ENCODE measurements at places on chromosomes 6 and 20. TPM values are rescaled to one million over a fixed set of nuclear protein-coding genes. Genes with fewer than 3 reads are reported as not detected.
A peak's percentile ranks its signal among the peaks of the same experiment; 100 is the strongest.

TPBG gene
- 46.7 TPM for total RNA-seq

MCHR2 gene
- total RNA-seq = not detected

CCN6 gene
- total RNA-seq = 0.11 TPM

REM1 gene
- not detected for total RNA-seq

NKAIN4 gene
- total RNA-seq = 0.20 TPM

DYNLRB1 gene
- total RNA-seq = 188 TPM

ESR1 gene
- total RNA-seq = 1.3 TPM

GSTA3 gene
- total RNA-seq = not detected

TMEM217 gene
- total RNA-seq = 0.63 TPM

ZNF334 gene
- total RNA-seq = 3.7 TPM

GRCh38 chr6:105488516-105489215 lies 85.8 kb upstream of the PREP start:
- no peak for DNase-seq

DNA sequence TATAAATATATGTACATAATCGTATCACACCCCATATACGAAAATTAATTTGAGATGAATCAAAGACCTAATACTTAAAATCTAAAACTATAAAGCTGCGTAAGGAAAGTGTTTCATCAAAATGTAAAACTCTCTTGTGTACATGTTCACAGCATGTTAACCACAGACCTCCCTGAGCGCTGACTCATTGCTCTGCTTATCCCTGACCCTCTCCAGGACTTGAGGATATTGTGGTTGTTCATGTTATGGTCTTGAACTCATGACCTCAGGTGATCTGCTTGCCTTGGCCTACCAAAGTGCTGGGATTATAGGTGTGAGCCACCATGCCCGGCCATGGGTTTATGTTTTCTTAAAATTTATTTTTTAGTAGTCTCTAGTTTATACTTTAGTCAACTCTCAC lies 14.2 kb downstream of the FAM83B start:
- peak; percentile 66 for DNase-seq

- DNase-seq = no peak
Observed at GRCh38 chr6:9647599-9647998, 767.3 kb downstream of the TFAP2A start.

DNA sequence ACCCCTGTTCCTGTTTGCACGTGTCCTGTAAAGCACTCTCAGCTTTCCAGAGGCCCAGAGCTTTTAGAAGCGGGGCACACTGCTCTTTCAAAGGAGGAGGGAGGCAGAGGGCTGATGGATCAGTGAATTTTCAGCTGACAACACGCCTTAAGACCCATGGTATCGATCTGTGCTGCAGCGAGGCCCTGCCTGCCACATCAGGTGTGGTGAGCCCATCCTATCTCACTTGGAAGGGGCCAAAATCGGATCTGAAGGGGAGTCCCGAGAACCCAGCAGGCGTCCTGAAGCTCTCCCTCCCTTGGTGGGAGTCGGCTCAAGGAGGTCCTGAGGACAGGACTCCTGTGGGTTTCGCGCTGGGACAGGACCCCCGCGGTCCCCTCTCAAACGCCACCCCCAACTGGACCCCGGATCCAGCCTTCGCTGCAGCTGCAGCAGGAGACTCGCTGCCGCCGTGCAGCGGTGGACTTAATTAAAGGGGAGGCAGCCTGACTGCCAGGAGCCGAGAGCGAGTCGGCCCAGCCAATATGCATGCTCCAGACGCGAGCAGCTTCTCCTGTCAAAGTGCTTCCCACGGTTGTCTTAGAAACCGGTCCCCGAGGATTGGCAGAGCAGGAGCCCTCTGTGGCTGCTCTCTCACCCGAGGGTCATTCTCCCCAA lies 580.0 kb upstream of the ZNF337 start:
- no peak for DNase-seq

DNA sequence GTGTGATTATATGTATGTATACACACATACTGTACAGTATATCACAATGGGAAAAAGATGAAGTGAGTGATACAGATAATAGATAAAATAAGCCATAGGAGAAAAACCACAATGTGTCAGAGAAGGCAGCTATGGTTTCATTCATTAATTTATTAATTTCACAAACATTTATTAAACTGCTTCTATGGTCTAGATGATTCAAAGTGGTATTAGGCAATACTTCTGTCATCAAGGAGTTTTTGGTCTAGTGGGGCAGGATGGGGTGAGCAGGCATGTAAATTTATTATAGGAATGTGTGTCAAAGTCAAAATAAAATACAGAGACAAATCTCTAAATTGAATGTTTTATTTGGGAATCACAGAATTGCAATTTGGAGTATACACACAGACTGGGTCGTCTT lies 65.2 kb upstream of the ANKEF1 start:
- peak; percentile 31 for DNase-seq

DNA sequence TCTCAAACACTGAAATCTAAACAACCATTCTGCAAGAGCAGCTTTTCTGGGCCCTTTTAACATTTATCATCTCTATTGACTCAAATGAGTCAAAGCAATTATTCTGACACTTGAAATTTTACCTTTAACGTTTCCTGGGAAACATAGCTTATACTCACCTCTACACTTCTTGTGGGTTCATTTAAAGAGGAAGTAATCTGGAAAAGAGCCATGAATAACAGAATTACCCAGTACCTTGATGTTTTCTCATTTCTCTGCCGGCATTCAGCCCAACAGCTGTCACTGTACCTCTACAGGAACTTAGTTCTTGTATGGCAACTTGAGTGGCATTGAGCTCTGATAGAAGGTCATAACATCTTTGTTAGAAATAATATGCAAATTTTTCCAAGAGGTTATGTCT lies 272.2 kb downstream of the KCNQ5 start:
- DNase-seq = peak; percentile 18

DNA sequence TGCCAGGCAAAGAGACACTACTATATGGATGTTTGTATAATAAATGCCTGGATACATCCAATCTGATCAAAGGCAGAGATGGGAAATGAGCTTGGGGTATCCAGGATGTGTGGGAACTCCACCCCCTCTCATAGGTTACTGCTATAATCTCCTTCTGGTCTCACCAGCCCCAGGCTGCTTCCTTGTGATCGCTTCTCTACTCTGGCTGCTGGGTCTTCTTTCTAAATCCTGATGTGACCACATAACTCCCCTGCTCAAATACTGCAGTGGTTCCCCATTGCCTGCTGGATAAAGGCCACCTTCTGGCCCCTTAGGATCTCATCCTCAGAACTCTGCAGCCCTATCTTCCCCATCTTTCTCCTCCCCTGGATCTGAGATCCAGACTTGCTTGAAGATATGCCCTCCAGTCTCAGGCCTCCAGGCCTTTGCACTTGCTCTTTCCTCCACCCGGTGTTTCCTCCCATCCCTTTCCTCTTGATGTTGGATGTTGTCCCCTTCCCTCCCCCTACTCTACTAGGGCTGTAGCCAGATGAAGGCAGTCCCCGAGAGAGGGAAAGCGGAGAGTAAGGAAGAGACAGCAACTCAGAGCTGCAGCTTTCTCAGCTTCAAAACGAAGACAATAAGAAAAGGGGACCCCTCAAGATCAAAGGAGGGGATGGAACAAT lies 828 bp upstream of the XKR7 start:
- DNase-seq = no peak

DNA sequence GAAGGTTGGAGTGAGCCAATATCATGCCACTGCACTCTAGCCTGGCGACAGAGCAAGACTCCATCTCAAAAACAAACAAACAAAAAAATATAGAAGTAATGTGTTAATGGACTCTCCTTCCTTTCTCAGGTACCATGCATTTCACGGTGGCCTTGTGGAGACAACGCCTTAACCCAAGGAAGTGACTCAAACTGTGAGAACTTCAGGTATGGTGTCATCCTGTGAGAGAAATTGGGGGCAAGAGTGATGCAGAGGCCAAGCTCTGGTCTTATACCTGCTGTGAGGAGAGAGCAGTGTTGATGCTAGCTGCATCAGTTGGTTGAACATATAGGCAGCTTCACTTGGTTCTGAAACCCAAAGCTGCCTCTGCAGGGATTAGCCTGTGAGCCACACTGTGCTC lies 6.2 kb downstream of the ITCH start:
- DNase-seq = no peak

DNA sequence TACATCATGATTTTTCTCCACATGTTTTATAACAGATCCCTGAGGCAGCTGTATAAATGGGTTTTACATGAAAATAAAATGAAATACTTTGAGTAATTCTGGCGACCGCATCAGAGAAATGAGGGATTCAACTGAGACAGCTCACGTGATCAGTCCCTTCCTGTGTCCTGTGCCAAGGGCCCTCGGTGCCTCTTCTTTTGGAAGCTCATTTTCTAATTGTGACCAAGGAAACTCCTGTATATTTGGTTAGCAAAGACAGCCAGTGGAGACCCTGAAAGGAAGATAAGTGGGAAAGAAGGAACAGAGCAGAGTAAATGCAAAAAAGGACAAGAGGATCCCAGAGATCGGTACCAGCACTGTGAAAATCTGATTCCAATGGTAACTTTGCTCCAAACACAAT lies 129.9 kb downstream of the FYN start:
- DNase-seq = no peak

DNA sequence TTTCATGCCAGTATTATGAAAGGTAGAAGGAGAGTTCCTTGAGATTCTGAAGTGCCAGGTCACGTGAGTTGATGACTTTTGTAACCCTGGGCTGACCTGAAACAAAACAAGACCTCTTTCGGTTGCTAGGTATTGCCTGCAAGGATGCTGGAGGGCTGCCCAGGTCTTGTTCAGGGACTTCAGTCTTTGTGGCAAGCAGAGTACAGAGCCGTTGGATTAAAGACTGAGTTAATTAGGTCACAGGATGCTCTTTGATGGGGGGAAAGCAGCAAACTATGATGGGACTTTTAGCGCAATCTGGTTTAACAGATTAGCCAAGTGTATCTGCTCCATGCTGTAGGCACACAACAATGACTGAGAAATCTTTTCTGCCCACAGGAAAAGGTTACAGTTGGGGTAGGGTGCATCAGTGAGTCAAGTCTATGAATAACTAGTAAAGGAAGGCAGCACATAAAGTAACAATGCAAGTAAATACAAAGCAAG lies 12.8 kb upstream of the ELOVL5 start:
- peak; percentile 36 for DNase-seq

- no peak for DNase-seq
Observed at GRCh38 chr6:25851961-25852360, 20.1 kb upstream of the SLC17A1 start.

GRCh38 chr20:36812594-36813463 lies 39.3 kb upstream of the DSN1 start:
- no peak for DNase-seq

DNA sequence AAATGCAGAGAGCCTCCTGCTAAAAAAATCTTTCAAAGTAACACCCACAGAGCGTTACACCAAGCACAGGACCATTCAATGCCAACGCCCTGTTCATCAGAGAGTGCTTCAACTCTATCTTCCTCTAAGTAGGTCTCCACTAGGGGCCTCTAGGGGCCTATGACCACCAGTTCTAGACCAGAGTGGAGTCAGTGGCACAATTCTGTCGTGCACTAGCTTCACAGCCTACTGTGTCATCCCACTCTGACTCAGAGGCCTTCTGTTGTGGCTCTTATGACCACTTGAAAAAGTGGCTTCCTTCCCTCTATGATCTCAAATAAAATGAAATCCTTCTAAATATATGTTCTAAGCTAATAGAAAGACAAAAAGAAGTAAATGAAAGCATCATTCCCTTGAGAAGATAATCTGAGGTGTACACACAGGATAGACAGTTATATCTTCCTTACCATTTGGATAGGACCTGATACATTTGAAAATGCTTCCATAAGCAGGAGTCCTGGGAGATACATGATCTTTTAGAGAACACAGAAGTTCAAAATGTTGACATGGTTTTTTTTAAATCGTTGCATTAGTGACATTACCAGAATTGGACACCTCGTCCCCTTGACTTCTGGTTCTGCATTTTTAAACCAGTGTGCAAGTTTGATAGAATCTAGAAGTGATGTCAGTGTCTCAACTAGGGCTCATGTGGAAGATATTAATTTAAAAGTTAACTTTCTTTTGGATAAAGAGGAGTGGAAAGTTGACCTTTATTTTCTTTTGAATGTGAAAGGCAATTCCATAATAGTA lies 151.9 kb downstream of the SH3BGRL2 start:
- DNase-seq = no peak

GRCh38 chr6:40874495-40874894 lies 164.5 kb downstream of the UNC5CL start:
- DNase-seq = no peak

- peak; percentile 76 for DNase-seq
Observed at GRCh38 chr6:26554697-26555504, 16.7 kb downstream of the HMGN4 start.

GRCh38 chr6:45045253-45045601 lies 282.9 kb upstream of the RUNX2 start:
- no peak for DNase-seq

DNA sequence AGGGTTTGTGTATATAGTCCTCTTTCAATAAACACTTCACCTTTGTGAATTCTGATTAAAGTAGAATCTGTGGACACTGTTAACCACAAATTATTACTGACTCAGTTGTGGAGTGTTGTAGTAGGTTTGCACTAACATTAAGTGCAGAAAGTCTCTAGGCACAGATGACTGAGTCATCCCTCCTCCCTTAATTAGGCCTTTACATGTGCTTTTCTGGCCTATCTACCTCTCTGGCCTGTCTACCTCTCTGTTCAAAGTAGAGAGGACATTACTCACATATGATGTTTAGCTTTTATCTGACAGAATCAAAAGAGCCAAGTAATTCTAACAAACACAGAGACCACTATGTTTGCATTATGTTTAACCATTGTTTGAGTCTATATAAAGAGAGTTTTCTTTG lies 783.0 kb downstream of the TENT5A start:
- DNase-seq = no peak

DNA sequence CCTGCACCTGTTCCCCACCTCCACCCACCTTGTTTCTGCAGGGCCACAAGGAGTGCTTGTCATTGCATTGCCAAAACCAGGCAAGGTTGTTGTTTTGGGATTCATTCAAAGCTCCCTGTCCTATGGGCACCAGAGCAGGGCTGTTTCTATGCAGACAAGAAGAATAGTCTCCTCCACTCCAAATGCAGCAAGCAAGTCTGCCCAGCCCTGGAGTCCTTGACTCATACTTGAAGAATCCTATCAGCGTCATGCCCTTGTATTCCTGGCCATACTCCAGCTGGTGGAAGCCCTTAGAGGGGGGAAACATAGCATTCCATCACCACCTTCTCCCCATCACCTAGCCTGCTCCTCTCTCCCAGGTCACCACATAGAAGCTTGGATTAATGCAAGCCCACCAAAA lies 145.3 kb upstream of the ECI2 start:
- DNase-seq = peak; percentile 99
